ENCODE measurements at places on chromosomes 13 and 19.
A peak's percentile ranks its signal among the peaks of the same experiment; 100 is the strongest.

GRCh38 chr19:573519-573825 lies 1.1 kb downstream of the BSG start:
- DNase-seq = no peak

GRCh38 chr19:41879670-41880328 lies 2.7 kb downstream of the CD79A start:
- DNase-seq = no peak

DNA sequence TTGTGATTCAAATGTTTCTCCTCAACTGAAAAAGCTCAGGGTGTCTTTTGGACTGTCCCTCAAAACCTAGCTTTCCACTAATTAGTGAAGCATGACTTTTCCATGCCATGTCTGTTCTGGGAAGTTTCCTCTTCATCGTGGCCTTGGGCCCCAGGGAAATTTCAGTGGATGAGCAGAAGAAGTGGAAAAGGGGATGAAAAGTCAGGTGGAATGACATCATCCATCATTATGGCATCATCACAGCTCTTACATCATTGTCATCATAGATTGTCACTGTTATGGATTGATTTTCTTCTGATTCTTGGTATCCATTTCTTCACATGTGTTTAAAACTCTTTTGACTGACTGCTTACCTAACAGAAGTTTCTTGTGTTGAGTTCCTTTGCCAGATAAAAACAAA lies 26.2 kb upstream of the MRI1 start:
- no peak for DNase-seq

DNA sequence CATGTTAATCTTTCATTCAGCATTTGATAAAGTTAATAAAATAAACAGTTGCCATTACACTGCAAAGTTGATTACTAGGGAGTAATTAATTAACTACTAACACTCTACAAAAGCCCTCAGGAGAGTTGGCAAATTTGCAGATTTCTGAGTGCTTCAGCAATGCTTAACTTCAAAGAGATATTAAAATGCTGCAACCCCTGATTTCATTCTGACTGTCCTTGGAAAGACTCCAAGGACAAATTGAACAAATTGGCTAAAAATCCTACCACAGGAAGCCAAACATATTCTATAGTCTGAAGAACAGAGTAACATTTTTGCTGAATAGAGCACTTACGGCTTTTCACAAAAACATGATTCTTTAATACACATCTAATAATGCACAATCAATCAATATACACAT lies 1543.0 kb downstream of the SLITRK5 start:
- no peak for DNase-seq

DNA sequence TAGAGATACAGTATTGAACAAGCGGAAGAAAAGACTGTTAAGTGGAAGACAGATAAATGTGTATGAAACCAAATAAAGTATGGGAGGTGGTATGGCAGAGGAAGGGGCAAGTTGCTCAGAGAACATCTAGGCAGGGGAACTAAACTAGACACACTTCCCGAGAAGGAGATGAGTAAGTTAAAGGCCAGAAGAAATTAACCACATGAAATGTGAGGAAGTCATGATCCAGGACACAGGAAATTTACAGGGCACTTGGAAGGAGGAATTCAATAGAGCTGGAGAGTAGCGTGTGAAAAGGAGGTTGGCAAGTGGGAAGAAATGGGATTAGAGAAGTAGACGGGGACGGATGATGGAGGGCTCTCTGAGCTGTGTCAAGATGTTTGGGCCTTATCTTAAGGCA lies 208.8 kb downstream of the COG6 start:
- DNase-seq = no peak

- DNase-seq = no peak
Observed at GRCh38 chr19:1173159-1173844, 766 bp downstream of the SBNO2 start.

DNA sequence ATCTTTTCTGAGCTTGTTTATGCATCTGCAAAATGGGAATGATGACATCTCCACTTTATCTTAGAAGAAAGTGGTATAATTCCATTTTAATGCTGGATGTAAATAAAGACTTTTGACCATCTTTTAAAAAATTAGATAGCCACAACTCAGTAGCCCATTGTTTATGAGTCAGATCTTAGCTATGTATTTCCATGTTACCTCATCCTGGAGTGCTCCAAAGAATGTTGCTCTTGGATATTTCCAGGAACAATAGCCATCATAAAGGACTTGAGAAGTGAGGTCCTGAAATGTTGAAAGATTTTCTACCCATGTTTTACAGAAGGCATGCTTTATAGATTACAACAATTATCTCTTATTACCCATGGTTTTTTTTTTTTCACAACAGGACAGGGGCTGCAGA lies 229.3 kb upstream of the EDNRB start:
- DNase-seq = no peak

GRCh38 chr13:22482496-22483000 lies 698.2 kb upstream of the SGCG start:
- no peak for DNase-seq

GRCh38 chr13:101845245-101846020 lies 393.0 kb downstream of the ITGBL1 start:
- DNase-seq = no peak

DNA sequence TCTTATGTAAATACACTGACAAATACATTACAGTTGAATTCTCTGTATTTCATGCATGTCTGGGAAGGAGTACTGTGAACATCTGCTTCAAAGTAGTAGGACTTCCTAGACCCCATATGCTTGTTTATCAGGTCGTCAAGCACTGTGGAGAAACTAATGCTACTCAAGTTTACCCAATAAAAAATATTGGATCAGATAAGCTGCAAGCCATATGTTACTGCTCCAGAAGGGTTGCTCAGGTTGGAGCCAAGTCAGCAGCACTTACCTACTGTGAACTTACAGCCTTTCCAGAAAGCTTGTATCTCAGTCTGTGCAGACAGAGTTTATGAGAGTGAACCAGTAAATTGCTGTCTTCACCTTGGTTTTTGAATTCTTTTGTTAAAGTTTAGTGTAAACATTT lies 36.2 kb downstream of the SLAIN1 start:
- DNase-seq = no peak

DNA sequence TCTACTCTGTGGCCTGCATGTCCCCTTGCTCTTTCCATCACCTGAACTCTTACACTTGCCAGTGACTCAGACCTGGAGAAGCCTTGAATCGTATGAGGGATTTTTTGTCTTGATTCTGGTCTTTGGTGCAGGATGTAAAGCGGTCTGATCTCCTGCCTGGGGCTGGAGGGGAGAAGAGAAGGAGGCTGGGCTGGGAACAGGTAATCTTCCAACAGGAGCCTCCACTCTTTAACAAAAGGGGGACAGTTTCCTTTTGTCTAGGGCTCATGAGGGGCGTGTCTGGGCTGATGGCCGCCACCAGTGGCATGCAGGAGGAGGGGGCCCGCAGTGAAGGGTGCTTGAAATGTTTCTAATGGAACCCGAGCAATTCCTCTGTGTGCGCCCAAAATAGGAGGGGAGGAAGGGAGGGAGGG lies 24.7 kb downstream of the NFIX start:
- DNase-seq = no peak

GRCh38 chr13:40161351-40161810 lies 505.1 kb downstream of the FOXO1 start:
- no peak for DNase-seq

DNA sequence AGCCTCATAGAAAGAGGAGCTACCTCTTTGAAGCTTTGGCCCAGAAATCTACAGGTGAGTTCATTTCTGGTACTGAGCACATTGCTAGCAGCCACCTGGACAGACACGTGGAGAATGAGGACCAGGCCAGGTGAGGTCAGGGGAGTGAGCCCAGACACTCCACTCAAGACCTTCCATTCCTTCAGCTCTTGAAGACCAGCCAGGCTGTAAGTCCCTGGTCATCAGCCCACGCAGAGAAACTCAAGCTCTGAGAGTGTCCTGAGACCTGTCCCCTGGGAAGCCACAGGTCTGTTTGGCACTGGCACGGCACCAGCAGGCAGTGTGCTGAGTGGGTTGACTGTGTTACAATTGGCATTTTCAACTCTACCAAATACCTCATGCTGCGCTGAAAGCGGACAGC lies 27.4 kb downstream of the C13orf42 start:
- DNase-seq = no peak

- no peak for DNase-seq
Observed at GRCh38 chr19:44609219-44609618, 4.1 kb upstream of the IGSF23 start.

DNA sequence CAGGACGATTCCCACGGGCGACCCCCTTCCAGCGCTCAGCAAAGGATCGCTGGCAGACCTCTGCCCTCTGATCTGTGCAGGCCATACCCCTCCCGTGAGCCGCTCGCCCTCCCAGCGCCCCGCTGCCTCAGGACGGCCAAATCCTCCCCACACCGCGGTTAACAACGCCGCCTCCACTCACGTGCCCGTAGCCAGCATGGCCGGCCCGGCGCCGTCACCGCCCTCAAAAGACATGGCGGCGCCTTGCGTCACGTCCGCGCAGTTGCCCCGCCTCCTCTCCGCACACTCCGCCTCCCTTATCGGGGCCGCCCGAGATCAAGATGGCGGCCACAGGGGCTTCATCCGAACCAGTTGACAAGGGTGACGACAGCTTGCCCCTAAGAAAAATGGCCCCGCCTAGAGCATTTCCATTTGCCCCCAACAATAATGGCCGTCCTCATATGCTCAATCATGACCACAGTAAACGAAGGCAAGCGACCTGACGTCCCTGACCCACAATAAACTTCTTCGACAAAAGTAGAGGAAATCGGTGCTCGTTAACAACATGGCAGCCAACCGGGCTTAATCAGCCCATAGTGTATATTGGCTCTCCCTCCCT lies 634 bp downstream of the AKT1S1 start:
- DNase-seq = peak; percentile 97

DNA sequence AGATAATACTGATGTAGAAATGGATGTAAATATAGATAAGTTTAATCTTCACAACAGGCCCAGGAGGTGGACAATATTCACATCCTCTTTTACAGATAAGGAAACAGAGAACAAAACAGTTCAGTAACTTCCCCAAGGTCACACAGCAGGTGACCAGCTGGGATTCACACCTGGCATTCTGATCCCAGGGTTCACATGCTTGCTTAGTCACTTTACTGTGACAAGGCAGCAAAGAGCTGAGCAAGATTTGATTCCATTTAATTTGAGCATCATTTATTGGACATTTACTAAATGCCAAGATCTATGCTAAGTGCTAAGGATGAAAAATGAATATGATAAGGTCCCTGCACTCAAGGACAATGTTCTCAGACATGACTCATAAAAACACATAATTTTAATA lies 94.1 kb upstream of the STARD13 start:
- no peak for DNase-seq

DNA sequence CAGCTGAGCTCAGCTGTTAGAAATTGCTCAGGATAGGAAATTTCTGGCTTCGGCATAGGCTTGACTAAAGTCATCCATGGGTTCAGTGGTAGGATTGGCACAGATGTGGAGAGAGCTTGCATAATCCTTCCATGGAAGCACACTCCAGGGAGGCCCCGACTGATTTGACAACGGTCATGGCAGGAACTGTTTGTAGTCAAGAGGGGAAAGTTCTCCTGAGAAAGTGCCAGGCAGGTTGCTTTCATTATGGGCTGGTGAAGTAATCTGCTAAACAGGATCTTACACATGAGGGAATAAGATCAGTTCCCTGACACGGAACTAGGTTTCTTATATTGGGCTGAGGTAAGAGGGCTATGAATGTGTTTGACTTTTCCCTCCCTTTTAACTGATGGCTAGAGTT lies 120.1 kb downstream of the RGCC start:
- no peak for DNase-seq

DNA sequence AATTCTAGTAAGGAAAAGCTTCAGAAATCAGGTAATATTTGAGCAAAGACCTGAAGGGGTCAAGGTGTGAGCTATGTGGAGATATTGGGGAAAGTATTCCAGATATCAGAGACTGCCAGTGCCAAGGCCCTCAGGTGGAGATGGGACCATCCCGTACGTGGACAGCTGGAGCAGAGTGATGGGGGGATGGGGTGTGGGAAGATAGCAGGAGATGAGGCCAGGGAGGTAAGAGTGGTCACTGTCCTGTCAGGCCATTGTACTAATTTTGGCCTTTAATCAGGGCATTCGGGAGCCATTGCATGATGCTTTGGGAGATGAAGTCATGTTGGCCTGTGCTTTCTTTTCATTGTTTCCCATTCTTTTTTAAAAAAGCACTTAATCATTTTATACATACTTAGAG lies 13.1 kb upstream of the GPR18 start:
- no peak for DNase-seq

DNA sequence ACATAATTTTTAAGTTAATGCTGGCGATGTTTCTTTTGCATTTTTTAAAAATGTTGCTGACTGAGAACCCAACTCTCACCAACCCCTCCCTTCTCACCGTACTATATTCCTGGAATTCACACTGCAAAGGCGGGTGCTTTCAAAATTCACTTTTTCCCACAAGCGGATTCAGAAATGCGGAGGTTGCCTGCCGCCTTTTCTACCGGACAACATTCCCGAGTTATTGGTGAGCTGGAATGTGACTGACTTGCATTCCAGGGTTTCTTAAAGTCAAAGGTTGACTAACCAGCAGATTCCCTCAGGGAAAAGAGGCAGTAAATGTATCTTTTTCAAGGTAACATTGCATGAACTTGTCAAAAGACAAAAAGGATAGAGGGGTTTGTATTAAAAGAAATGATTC lies 113.3 kb downstream of the RAB20 start:
- no peak for DNase-seq

DNA sequence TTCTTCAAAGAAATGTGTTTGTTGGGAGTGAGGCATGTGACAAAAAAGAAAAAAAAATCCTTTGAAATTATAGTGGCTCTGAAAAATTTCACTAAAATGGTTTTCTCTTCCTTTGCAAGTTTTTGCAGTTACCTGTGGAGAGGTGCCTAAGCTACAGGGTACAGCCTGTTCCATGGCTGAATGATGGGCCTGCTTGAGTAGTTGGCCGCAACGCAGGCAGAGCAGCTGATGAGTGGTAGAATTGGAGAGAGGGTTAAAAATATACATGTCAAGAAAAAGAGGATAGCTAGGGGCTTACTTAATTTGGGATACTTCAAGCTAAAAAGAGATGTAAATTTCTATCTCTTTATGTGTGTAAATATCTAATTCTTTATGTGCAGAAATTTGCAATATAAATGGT lies 629.1 kb upstream of the SLC10A2 start:
- no peak for DNase-seq

- DNase-seq = no peak
Observed at GRCh38 chr13:26112843-26113242, 61.0 kb upstream of the SHISA2 start.

DNA sequence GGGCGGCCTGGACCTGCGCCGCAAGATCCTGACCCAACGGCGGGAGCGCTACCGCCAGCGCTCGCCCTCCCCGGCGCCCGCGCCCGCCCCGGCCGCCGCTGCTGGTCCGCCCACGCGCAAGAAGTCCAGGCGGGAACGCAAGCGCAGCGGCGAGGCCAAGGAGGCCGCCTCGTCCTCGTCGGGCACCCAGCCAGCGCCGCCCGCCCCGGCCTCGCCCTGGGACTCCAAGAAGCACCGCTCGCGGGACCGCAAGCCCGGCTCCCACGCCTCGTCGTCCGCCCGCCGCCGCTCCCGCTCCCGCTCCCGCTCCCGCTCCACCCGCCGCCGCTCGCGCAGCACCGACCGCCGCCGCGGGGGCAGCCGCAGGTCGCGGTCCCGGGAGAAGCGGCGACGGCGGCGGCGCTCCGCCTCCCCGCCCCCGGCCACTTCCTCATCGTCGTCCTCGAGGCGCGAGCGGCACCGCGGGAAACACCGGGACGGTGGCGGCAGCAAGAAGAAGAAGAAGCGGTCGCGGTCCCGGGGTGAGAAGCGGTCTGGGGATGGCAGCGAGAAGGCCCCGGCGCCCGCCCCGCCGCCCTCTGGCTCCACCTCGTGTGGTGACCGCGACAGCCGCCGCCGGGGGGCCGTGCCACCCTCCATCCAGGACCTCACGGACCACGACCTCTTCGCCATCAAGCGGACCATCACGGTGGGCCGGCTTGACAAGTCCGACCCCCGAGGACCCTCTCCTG lies 10.0 kb downstream of the SCAF1 start:
- DNase-seq = no peak

Data from amygdala (tissue), 56 donors.